GM12878 (cell line): ENCODE measurements at places on chromosomes 12 and 14. TPM values are rescaled to one million over a fixed set of nuclear protein-coding genes. Genes with fewer than 3 reads are reported as not detected.

The SLC25A21 gene
- 0.08 and 0.72 TPM in 2 replicates for total RNA-seq

The RASAL1 gene
- not detected in 2 replicates for total RNA-seq

The AMDHD1 gene
- 0.15 TPM in 1 of 2 replicates, not detected in the other for total RNA-seq

The OR10G2 gene
- total RNA-seq, result not detected in 2 replicates

The KLRC4 gene
- total RNA-seq, result not detected in 2 replicates

The RFLNA gene
- total RNA-seq, result not detected in 2 replicates

The CIROP gene
- not detected in 2 replicates for total RNA-seq

The GNS gene
- total RNA-seq, result 20.8 and 21.4 TPM in 2 replicates

The PLEKHG7 gene
- total RNA-seq, result 1.1 and 1.3 TPM in 2 replicates

The TEX22 gene
- 2.7 and 4.0 TPM in 2 replicates for total RNA-seq

The SLC5A8 gene
- not detected in 2 replicates for total RNA-seq

The CEP170B gene
- total RNA-seq, result 0.44 and 0.51 TPM in 2 replicates

GRCh38 chr12:104290855-104291254, 12.7 kb upstream of the EID3 start:
- H3K4me3 ChIP-seq, result no peak overlapping the region
- DNase-seq, result no peak
- peaks cover 6% of the 10 kb centered on the region for H3K4me1 ChIP-seq
- peaks cover 17% of the 10 kb centered on the region for H3K36me3 ChIP-seq

DNA sequence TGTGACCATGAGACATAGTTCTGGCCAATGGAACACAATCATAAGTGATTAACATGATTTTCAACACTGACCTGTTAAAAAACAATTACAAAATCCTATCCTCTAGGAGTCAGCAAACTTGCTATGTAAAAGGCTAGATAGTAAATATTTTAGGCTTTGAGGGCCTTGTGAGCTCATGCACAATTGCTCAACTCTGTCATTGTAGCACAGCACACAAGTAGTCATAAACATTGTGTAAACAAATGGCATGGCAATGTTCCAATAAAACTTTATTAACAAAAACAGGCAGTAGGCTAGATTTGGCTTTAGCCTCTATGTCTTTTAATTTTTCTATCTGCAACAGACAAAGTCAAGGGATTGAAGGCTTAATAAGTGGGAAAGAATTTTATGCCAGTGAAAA, 350.7 kb downstream of the C12orf50 start:
- no peak overlapping the region for H3K27ac ChIP-seq
- no peaks in the 10 kb centered on the region for H3K27me3 ChIP-seq
- H3K36me3 ChIP-seq, result no peaks in the 10 kb centered on the region
- H3K4me1 ChIP-seq, result no peaks in the 10 kb centered on the region

GRCh38 chr14:61599942-61600341, 95.4 kb upstream of the HIF1A start:
- DNase-seq, result no peak
- H3K36me3 ChIP-seq, result no peaks in the 10 kb centered on the region
- H3K4me3 ChIP-seq, result no peak overlapping the region
- H3K27ac ChIP-seq, result no peak overlapping the region

- H3K36me3 ChIP-seq, result no peaks in the 10 kb centered on the region
- H3K27me3 ChIP-seq, result no peaks in the 10 kb centered on the region
- H3K4me3 ChIP-seq, result no peak overlapping the region
- H3K27ac ChIP-seq, result no peak overlapping the region
- no peaks in the 10 kb centered on the region for H3K4me1 ChIP-seq
- no peak for DNase-seq
Measured at GRCh38 chr12:125956186-125956585, 891.0 kb downstream of the AACS start.

DNA sequence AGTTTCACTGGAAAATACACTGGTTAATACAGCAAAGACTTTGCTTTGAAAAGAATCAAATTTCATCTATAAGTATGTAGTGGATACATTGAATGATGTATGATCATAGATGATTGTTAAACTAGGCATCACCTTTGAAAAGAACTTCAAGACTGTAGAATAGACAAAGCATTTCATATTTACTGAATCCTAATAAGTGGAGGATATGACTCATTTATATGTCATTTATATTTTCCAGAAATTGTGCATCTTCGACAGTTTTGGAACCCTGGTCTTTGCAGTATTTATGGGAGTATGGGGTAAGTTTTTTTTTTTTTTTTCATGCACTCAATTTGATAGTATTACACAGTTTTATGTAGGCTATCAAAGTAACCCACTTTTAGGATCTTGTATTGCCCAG, 161.9 kb downstream of the ANO6 start:
- no peaks in the 10 kb centered on the region for H3K27me3 ChIP-seq
- no peak overlapping the region for H3K4me3 ChIP-seq
- no peaks in the 10 kb centered on the region for H3K4me1 ChIP-seq
- no peak overlapping the region for H3K27ac ChIP-seq

DNA sequence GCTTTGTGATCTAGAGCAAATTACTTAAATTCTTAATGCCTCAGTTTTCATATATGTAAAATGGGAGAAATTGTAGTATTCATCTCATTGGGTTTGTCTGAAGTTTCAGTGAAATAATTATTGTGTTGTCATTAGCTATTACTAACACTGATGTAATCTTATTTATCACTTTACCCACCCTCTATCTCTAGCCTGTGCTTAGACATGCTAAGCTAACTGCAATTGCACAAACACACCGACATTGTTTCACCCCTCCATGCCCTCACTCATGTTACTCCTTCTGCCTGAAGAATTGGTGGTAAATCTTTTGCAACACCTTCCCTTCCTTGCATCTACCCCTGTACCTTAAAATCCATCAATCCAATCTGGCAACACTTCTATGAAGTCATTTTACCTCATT, 241.6 kb downstream of the BCAT1 start:
- H3K4me1 ChIP-seq, result peaks cover 16% of the 10 kb centered on the region; the same call in 1 of the 2 replicates
- no peaks in the 10 kb centered on the region for H3K36me3 ChIP-seq
- H3K27ac ChIP-seq, result no peak overlapping the region
- DNase-seq, result no peak

DNA sequence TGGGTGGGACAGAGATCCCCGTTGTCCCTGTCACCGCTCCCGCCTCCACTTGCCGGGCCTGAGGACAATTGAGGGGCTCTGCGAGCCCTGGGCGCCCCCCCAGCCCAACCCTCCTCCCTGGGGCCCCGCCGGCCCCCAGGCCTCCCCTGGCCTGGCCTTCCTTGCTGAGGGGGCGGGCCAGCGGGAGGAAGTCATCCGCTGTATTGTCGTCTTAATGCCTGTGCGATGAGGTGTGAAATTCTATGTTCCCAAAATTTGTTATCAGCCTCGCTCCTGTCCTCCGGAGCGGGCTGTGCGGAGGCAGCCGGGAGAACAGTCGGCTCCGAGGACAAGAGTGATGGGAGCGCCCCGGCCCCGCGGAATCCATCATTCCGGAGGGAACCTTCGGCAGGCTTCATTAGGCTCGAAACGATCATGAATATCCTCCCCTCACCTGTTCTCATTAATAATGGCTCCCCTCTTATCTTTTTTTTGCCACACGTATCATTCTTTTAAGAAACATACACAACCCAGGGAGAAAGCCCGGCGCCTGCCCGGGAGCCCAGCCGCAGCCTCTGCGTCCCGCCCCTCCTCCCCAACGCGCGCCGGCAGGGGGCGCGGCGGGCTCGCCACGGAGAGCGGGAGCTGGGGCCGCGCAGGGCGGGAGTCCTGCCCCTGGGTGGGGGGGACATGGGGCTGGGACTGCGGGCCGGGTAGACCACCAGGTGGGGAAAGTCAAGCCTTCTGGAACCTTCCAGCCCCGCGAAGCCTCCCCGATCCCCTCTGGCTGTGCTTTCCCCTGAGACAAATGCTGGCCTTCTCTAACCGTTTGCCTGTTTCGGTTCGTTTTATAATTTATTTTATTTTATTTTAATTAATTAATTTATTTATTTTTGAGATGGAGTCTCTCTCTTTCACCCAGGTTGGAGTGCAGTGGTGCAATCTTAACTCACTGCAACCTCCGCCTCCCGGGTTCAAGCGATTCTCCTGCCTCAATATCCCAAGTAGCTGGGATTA, 17.1 kb upstream of the DLK1 start:
- no peak for DNase-seq
- no peak overlapping the region for H3K4me3 ChIP-seq
- H3K27me3 ChIP-seq, result peaks cover 2% of the 10 kb centered on the region
- H3K4me1 ChIP-seq, result no peaks in the 10 kb centered on the region
- no peak overlapping the region for H3K27ac ChIP-seq

DNA sequence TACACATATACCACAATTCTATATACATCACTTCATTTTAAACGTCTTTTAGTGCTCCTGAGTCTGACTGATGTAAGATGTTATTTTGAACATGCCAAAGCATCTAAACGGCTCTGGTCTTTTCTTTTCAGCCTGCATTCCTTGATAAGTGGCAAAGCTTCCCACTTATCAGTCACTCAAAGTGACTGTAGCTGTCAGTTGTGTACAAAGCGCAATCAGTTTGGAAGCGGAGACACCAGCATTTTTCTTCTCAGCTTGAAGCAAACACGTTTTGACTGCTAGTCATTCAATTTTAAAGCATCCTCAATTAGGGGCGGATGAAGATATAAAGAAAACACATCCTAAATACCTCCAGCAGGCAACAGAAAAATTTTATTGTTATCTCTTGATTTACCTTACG, 226.8 kb downstream of the SOX5 start:
- no peak overlapping the region for H3K27ac ChIP-seq
- no peaks in the 10 kb centered on the region for H3K4me1 ChIP-seq
- no peaks in the 10 kb centered on the region for H3K27me3 ChIP-seq
- DNase-seq, result no peak
- H3K36me3 ChIP-seq, result no peaks in the 10 kb centered on the region
- H3K4me3 ChIP-seq, result no peak overlapping the region

- no peaks in the 10 kb centered on the region for H3K4me1 ChIP-seq
- no peak for DNase-seq
- H3K27me3 ChIP-seq, result no peaks in the 10 kb centered on the region
- no peak overlapping the region for H3K4me3 ChIP-seq
- H3K36me3 ChIP-seq, result no peaks in the 10 kb centered on the region
- H3K27ac ChIP-seq, result no peak overlapping the region
Measured at GRCh38 chr12:14968478-14968877, 4.4 kb upstream of the PDE6H start.

- H3K27ac ChIP-seq, result peak overlapping the region; percentile 97
- DNase-seq, result no peak
- H3K4me1 ChIP-seq, result peaks cover 62% of the 10 kb centered on the region
- peak overlapping the region; percentile 64 for H3K4me3 ChIP-seq
Measured at GRCh38 chr14:69617796-69618195, 6.4 kb downstream of the SUSD6 start.

DNA sequence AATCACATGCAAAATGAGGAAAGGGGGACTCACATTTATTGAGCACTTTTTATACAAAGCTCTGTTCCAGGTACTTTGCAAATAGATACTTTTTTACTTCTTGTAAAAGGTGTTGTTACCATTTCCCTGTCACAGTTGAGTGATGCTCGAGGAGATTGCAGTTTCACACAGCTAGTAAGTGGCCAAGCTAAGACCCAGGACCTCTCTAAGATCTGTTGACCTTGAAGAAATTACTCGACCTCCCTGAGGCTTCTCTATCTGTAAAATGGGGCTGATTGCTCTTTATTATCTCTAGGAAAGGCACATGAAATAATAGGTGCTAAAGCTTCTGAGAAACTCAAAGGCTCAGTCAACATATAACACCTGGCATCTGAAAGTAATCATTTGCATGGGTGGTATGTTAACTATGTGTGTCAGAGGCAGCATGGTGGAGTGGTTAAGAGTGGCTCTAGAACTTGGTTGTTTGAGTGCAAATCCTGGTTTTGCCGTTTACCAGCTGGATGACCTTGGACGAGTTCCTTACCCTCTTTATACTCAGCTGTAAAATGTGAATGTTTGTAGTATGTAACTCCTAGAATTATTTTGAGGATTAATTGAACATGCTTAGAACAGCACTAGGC, 41.5 kb downstream of the IFT81 start:
- peak overlapping the region; percentile 29; the same call in 1 of the 2 replicates for H3K4me3 ChIP-seq
- H3K27me3 ChIP-seq, result no peaks in the 10 kb centered on the region
- peaks cover 9% of the 10 kb centered on the region for H3K4me1 ChIP-seq
- no peaks in the 10 kb centered on the region for H3K36me3 ChIP-seq
- peak; percentile 26 for DNase-seq

DNA sequence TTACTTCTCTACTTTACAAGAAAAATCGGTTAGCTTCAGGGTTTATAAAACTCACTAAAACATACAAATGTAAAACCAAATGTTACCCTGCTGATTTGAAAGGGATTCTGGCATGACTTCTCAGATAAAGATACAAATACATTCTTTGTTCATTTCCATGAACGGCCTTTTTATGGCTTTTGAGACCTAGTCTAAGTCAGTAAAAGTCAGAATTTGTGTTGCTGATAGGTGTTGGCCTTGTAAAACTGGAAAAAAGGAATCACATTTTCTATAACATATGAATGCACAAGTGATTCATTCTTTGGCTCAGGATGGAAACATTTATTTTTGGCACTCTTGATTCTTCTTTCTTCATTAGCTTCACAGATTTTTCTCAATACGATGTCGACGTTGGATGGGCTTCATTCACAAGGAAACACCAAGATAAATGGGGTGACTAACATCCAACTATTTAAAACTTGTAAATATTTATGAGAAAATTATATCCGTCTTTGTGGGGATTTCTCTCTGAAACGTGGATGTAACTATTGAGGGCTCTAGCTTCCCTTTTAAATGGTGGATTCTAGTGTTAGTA, 27.0 kb upstream of the CPM start:
- no peaks in the 10 kb centered on the region for H3K36me3 ChIP-seq
- H3K4me3 ChIP-seq, result no peak overlapping the region

DNA sequence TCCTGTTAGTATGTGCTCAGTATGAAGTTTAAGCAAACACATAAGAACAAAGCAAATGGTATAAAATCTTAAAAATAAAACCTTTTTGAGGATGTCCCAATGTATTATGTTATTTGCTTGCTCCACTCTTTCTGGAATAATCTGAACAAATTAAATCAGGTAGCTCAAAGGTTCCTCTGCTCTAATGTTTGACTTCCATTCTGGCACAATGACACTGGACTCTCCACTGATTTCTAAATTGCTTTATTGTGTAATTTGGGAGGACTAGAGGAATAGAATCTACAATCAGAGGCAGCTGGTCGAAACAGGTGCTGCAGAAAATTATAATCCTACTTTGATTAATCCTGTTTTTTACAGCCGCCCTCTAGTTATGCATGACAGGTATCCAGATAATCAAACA, 523.7 kb upstream of the FOXG1 start:
- no peak overlapping the region for H3K4me3 ChIP-seq
- no peaks in the 10 kb centered on the region for H3K4me1 ChIP-seq
- DNase-seq, result no peak

GRCh38 chr12:122096591-122097149, 18.1 kb downstream of the MLXIP start:
- H3K36me3 ChIP-seq, result no peaks in the 10 kb centered on the region; the same call in 1 of the 2 replicates
- H3K27ac ChIP-seq, result no peak overlapping the region
- DNase-seq, result no peak
- no peaks in the 10 kb centered on the region for H3K27me3 ChIP-seq
- peaks cover 8% of the 10 kb centered on the region for H3K4me1 ChIP-seq

GRCh38 chr12:109182041-109182839, 65.9 kb downstream of the ACACB start:
- no peak overlapping the region for H3K4me3 ChIP-seq
- no peaks in the 10 kb centered on the region for H3K4me1 ChIP-seq
- no peak for DNase-seq
- no peaks in the 10 kb centered on the region for H3K27me3 ChIP-seq
- no peaks in the 10 kb centered on the region for H3K36me3 ChIP-seq

GRCh38 chr12:83015390-83016217, 328.9 kb downstream of the TMTC2 start:
- H3K36me3 ChIP-seq, result no peaks in the 10 kb centered on the region
- no peaks in the 10 kb centered on the region for H3K27me3 ChIP-seq
- no peaks in the 10 kb centered on the region for H3K4me1 ChIP-seq
- no peak overlapping the region for H3K4me3 ChIP-seq

GRCh38 chr12:106046301-106046846, 92.4 kb downstream of the NUAK1 start:
- no peak for DNase-seq
- no peak overlapping the region for H3K27ac ChIP-seq
- no peak overlapping the region for H3K4me3 ChIP-seq
- no peaks in the 10 kb centered on the region for H3K36me3 ChIP-seq
- no peaks in the 10 kb centered on the region for H3K27me3 ChIP-seq
